ENCODE measurements at places on chromosomes 6 and 20.
A peak's percentile ranks its signal among the peaks of the same experiment; 100 is the strongest.

- no peak for DNase-seq
These were observed 91.8 kb upstream of the NHSL1 start for GRCh38 chr6:138590796-138591709.

- DNase-seq, result no peak
These were observed 301.2 kb downstream of the CDKAL1 start for GRCh38 chr6:20835315-20836010.

DNA sequence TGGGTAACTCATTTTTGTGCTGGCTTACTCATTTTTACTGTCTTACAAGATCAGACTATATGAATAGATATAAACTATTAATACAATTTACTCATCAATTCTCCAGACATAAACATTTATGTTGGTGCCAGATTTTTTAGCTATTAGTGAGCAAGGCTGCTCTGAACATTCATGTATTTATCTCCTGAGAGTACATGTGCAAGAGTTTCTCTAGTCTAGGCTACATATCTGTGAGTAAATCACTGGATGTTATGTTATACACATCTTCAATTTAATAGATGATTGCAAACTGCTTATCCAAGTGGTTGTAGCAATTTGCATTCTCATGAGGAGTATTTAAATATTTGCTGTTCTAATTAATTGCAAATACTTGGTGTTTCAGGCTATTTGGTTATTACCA is 687.1 kb downstream of the PTPRT start:
- DNase-seq, result no peak

GRCh38 chr6:169222126-169222525 is 31.5 kb downstream of the THBS2 start:
- no peak for DNase-seq

DNA sequence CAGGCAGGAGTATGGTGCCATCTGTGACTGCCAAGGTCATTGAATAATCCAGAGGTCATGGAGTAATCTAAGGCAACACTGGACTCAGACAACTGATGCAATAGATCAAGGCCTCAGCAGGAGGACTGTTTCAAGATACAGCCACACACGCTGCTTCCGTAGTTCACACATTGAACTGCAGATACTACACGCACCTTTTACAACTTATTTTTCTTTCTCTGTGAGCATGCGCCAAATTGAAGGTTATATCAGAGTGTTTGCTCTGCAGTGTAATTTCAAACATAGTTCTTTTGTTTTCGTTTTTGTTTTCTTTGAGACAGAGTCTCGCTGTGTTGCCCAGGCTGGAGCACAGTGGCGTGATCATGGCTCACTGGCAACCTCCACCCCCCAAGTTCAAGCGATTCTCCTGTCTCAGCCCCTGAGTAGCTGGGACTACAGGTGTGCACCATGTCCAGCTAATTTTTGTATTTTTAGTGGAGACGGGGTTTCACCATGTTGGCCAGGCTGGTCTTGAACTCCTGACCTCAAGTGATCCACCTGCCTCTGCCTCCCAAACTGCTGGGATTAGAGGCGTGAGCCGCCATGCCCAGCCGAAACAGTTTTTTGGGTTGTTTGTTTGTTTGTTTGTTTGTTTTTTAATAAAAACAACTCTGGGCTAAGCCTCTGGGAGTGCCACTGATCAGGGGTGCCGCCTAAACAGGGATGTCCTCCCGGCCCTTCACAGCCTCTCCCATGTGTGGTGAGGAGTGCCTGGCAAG is 96.6 kb upstream of the NAA20 start:
- DNase-seq, result no peak

- no peak for DNase-seq
These were observed 140.8 kb upstream of the CARMIL1 start for GRCh38 chr6:25138233-25138933.

DNA sequence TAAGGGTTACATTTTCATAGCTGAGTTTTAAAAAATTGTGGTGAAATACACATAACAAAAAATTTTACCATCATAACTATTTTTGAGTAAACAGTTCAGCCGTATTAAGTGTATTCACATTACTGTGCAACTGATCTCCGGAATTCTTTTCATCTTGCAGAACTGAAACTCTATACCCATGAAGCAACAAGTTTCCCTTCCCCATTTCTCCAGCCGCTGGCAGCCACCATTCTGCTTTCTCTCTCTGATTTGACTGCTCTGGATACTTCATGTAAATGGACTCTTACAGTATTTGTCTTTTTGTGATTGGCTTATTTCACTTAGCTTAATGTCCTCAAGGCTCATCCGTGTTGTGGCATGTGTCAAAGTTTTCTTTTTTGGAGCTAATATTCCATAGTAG is 341.6 kb downstream of the QKI start:
- DNase-seq, result peak; percentile 68

- no peak for DNase-seq
These were observed 117.8 kb downstream of the SLC23A2 start for GRCh38 chr20:4883546-4883945.

GRCh38 chr20:57389695-57390603 is 1.2 kb upstream of the RBM38 start:
- DNase-seq, result no peak

GRCh38 chr20:33466303-33466646 is 22.7 kb upstream of the SNTA1 start:
- no peak for DNase-seq

- DNase-seq, result no peak
These were observed 398.0 kb downstream of the DHX35 start for GRCh38 chr20:39359981-39360620.

GRCh38 chr20:24895431-24895830 is 53.6 kb upstream of the CST7 start:
- DNase-seq, result no peak

Measured in SIG-M5 (cell line).